Stimulated activated CD4-positive, alpha-beta T cell treated with anti-CD3 and anti-CD28 coated beads, Interleukin-4, amount 100 ng/mL, for 48 hours (primary cell): ENCODE measurements at places on chromosomes 12 and 14.

DNA sequence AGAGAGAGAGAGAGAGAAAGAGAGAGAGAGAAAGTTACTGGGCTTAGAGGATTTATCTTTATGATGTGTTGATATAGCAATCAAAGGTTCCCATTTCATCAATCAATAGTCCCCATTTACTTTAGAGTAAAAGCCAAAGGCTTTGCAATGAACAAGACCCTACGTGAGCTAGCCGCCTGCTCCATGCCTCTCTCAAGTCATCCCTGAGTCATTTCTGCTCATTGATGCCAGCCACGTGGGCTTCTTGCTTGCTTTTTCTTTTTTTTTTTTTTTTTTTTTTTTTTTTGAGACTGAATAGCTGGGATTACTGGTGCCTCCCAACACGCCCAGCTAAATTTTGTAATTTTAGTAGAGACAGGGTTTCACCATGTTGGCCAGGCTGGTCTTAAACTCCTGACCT lies 70.9 kb downstream of the GPR135 start:
- DNase-seq: no peak

GRCh38 chr12:2256915-2257314 lies 204.1 kb downstream of the CACNA1C start:
- no peak for DNase-seq

DNA sequence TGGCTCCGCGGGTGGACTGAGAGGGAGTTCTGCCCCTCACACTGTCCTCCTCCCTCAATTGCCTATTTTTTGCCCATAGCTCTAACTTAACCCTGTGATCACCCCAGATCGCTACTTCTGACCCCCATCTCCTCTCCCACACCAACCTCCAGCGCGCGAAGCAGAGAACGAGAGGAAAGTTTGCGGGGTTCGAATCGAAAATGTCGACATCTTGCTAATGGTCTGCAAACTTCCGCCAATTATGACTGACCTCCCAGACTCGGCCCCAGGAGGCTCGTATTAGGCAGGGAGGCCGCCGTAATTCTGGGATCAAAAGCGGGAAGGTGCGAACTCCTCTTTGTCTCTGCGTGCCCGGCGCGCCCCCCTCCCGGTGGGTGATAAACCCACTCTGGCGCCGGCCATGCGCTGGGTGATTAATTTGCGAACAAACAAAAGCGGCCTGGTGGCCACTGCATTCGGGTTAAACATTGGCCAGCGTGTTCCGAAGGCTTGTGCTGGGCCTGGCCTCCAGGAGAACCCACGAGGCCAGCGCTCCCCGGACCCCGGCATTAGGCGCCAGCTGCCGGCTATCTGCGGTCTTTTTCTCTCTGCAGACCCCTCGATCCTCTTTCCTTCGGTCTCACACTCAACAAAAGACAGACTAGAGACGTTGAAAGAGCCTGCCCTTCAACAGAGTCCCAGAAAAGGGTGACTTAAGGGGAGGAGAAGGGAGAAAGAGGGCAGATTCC lies 3.0 kb upstream of the TBX3 start:
- DNase-seq: no peak

- no peak for DNase-seq
Measured at GRCh38 chr12:63843254-63843720, 1.2 kb upstream of the SRGAP1 start.

GRCh38 chr12:24285448-24285847 lies 336.0 kb upstream of the SOX5 start:
- no peak for DNase-seq

DNA sequence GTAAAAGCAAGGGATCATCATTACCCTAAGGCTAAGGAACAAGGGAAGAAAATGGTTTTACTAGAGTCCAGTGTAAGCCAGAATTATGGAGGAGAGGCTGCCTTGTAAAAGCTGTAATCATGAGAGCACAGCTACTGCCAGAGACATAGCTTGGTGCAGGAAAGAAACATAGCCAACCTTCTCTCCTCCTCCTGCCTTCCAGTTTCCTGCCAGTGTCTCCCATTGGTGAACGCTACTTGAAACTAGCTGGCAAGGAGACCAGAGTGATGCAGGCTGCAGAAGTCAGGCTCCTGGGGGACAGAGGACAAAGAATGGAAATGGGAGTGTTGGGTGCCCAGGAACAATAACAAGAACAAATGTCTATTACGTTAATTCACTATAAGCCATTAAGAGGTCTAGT lies 158.5 kb downstream of the NELL2 start:
- no peak for DNase-seq

GRCh38 chr14:96267916-96268315 lies 11.9 kb downstream of the BDKRB1 start:
- no peak for DNase-seq
